MG63 (cell line): ENCODE measurements at places on chromosomes 5 and 9. TPM values are rescaled to one million over a fixed set of nuclear protein-coding genes. Genes with fewer than 3 reads are reported as not detected.

The LECT2 gene
- not detected in 2 replicates for total RNA-seq

The TAF1L gene
- not detected in 2 replicates for total RNA-seq

The OLFML2A gene
- 0.20 and 1.5 TPM in 2 replicates for total RNA-seq

The ST8SIA4 gene
- total RNA-seq, result not detected in 2 replicates

The SOHLH1 gene
- not detected in 2 replicates for total RNA-seq

The PLPP7 gene
- 8.1 and 16.3 TPM in 2 replicates for total RNA-seq

The SH3PXD2B gene
- total RNA-seq, result 4.4 and 15.2 TPM in 2 replicates

The SPINK6 gene
- total RNA-seq, result not detected in 2 replicates

The SPINK7 gene
- total RNA-seq, result not detected in 2 replicates

The ACSL6 gene
- 1.1 TPM in 1 of 2 replicates, not detected in the other for total RNA-seq

The TPRN gene
- 6.2 and 12.0 TPM in 2 replicates for total RNA-seq

DNA sequence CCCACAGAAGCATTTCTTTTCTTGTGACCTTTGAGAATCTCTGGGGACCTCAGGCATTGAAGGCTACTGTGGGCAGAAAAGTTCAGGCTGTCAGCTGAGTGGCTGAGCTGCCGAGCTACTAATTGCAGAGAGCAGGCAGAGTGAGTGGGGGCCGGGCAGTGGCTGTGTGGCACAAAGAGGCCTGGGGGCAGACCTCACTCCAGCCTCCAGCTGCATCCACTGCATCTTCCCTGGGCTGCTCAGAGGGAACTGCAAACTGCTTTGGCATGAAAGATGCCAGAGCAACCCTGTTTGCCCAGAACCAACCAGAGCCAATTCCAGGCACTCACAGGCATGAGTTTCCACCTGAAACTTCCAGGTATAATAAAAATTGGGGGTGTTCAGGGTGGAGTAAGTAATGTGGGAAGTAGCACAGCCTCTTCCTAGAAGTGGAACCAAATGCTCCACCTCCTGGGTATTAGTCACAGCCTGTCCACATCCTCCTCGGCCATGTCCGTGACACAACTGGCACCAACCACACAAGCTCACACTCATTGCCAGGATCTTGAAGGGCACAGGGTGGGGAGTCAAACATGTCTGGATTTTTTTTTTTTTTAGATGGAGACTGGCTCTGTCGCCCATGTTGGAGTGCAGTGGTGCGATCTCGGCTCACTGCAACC is 548.9 kb downstream of the BNC2 start:
- DNase-seq, result peak; percentile 99

GRCh38 chr5:38319491-38319890 is 61.1 kb downstream of the EGFLAM start:
- DNase-seq, result no peak

GRCh38 chr9:107971241-107971640 is 481.7 kb upstream of the KLF4 start:
- no peak for DNase-seq

DNA sequence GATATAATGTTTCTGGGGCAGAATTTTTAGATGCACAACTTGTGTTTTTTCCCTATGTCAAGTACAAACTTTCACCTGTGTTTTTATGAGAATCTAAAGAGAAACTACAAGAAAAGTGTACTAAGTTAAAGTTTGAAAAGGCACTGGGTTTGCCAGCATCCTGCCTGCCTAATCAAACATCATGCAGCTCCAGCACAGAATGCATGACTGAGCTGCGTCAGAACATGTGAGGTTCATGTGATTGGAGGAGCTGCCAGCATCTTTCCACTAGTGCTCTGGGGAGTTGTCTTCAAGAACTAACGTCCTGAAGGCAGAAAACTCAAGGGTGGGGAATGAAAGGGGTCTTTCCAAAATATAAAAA is 46.1 kb upstream of the RIC1 start:
- no peak for DNase-seq

GRCh38 chr9:98101868-98102273 is 17.2 kb downstream of the TRIM14 start:
- DNase-seq, result no peak

- no peak for DNase-seq
Observed at GRCh38 chr9:15374310-15374709, 48.4 kb upstream of the SNAPC3 start.

DNA sequence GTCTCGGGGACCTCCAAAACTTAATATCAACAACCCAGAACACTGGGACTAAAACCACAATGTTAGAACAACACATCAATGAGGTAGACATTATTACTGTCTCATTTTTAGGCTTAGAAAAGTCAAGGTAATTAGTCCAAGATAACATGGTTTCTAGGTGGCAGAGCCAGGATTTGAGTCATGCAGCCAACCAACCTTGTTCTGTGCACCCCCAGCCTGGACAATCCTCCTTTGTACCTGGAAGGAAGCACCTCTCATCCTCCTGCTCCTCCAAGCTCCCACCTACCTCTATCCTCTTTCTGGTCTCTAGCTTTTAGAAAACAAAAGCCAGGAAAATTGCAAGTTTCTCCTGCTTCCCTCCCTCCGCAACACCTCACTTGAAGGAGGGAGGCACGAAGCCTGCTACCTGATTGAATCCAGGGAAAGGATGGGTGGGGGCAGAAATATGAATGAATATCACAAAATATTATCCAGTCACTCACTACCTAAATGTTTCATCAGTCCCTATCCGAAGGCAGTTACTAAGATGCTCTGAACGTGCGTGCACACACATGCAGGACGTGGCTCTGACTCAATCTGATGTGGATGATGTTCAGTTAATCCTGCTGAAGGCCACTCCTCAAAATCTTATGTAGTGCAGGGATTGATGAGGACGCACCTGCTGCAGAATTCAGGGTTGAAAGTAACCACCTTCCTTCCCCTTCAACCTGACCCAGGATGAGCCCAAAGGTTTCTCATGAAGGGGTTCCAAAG is 26.3 kb upstream of the TTC1 start:
- no peak for DNase-seq

GRCh38 chr5:163534492-163535094 is 29.2 kb downstream of the MAT2B start:
- no peak for DNase-seq

- no peak for DNase-seq
Observed at GRCh38 chr9:8329561-8330283, 530.1 kb upstream of the DMAC1 start.

GRCh38 chr5:122515709-122516431 is 203.8 kb downstream of the SNCAIP start:
- peak; percentile 28 for DNase-seq

DNA sequence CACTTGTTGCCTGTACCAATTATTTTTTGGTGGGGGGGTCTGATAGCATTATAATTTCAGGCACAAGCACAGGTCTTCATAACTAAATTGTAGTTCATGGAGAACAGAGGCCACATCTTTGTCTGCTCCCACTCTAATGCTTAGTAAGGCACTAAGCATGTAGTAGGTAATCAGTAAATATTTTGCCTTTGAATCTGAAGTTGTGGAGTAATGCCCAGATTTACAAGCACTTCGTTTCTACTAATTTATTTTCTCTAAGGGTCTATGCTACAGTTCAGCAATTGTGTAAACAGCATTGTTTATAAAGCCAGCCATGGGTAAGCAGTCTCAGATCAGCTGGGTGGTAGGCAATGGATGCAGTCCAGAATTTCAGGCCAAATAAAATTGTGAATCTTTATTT is 78.6 kb downstream of the GRIA1 start:
- DNase-seq, result peak; percentile 53

- no peak for DNase-seq
Observed at GRCh38 chr5:109573766-109574165, 116.0 kb upstream of the MAN2A1 start.

- no peak for DNase-seq
Observed at GRCh38 chr9:129745200-129745599, 7.6 kb downstream of the PTGES start.

DNA sequence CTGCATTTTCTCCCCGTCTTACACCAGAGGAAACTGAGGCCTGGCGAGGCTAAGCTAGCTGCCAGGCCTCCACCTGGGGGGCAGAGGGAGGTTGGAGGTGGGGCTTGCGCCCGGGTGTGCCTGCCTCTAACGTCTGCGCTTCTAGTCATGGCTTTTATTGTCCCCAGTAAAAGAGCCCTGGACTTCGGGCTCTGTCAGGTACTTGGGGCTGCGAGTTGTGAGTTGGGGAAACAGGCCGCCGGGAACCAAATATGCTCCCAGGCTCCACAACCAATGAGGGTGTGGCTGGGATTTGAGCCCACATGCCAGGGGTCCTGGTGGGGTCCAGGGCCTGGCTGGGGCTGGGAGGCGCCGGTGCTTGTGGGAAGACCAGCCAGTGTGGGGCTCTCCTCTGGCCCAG is 57.4 kb upstream of the NOTCH1 start:
- DNase-seq, result no peak

DNA sequence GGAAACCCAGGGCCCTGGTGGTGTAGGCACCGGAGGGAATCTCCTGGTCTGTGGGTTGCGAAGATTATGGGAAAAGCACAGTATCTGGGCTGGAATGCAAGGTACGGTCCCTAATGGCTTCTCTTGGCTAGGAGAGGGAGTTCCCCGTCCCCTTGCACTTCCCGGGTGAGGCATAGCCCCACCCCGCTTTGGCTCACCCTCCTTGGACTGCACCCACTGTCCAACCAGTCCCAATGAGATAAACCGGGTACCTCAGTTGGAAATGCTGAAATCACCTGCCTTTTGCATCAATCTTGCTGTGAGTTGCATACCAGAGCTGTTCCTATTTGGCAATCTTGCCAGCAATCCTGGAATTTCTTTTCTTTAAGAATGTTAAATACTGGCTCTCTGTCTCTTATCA is 1429.1 kb downstream of the MAT2B start:
- no peak for DNase-seq

GRCh38 chr5:168813184-168813968 is 234.2 kb upstream of the PANK3 start:
- no peak for DNase-seq

GRCh38 chr9:79812099-79812498 is 240.3 kb downstream of the TLE4 start:
- peak; percentile 14 for DNase-seq

- DNase-seq, result no peak
Observed at GRCh38 chr9:102114557-102114956, 376.1 kb upstream of the GRIN3A start.

GRCh38 chr9:27836661-27837401 is 263.6 kb upstream of the C9orf72 start:
- no peak for DNase-seq

- DNase-seq, result no peak
Observed at GRCh38 chr5:10304932-10305331, 2.8 kb downstream of the CMBL start.

DNA sequence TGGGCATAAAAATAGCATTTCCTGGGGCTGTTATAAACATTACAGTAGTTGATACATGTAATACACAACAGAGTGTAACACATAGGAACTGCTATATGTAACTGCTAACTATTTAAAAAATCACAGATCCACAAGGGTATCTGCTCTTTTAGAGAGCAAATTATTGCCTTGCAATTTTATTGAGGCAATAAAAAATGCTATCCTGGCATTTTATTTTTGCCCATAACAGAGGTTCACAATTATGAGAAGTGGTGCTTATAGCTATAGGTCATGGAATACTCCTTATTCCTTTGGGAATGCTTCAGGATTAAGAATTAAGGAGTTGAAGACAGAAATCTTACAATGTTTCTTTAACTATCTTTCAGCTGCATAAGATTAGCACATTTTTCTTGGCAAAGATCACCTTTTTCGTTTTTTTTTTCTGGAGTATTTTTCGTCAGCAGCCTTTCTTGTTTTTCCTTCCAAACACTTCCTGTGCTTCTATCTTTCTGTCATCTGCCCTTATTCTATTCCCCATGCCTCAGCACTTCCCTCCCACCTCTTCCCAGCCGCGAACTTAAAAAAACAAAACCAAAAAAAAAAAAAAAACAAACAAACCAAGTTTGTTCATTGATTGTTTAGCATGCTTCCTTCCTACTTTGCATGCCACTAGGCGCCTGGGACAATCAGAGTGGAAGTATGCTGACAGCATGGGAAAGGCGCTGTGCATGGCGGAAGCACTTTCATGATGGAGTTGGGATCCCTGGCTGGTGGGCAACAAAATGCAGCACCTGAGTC is 264.2 kb downstream of the MAST4 start:
- no peak for DNase-seq

DNA sequence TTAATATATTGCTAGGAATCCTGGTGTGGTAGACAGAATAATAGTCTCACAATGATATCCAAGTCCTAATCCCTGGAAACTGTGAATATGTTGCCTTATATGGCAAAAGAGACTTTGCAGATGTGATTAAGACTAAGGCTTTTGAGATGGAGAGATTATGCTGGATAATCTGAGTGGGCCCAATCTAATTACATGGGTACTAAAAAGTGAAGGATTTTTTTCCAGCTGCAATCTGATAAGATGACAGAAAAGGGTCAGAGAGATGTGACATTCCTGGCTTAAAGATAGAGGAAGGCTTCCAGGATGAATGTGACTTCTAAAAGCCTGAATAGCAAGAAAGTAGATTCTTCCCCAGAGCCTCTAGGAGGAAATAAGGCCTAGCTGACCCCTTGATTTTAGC is 80.7 kb upstream of the MPDZ start:
- DNase-seq, result no peak

DNA sequence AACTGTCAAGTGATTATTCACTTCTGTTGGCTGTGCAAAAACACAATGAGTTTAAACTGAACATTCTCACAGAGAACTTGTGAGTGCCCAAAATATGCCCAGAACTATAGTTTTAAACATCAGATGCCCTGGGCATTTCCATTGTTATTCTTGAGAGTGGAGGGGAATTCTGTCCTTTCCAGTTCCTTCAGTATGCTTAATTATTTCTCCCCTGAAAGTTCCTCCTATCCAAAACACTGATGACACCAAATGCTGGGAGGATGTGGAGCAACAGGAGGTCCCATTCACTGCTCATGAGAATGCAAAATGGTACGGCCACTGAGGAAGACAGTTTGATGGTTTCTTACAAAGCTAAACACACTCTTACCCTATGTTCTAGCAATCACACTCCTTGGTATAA is 55.5 kb downstream of the ROR2 start:
- no peak for DNase-seq

DNA sequence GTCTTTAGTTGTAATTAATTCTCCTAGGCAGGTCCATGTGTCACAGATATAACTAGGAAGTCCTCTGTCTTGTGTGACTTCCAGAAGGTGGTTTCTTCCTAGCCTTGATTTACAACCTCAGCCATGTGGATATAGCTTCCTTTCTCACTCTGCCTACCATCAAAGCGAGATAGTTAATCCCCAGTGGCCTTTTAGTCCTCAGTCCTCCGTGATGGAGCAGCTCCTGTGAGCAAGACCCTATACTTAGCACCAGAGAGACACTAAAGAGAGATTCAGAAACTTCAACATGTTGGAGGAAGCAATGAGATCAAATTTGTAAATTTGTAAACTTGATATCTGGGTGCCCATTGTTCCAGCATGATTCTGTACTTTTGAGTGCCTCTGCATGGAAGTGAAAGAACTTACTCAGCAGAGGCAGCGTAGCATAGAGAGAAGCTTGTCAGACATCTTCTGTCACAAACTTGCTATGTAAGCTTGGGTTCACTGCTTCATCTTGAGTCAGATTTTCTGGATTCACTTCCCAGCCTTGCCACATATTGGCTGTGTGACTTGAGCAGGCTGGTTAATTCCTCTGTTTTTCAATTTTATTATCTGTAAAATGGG is 170.2 kb upstream of the NR3C1 start:
- no peak for DNase-seq

- peak; percentile 14 for DNase-seq
Observed at GRCh38 chr5:127962491-127962890, 121.1 kb upstream of the SLC12A2 start.

GRCh38 chr5:169592937-169593650 is 9.5 kb downstream of the SPDL1 start:
- DNase-seq, result peak; percentile 82

- no peak for DNase-seq
Observed at GRCh38 chr5:10232386-10232785, 17.3 kb downstream of the ATPSCKMT start.

GRCh38 chr5:6582507-6583048 is 50.3 kb downstream of the NSUN2 start:
- no peak for DNase-seq

GRCh38 chr9:135790356-135790755 is 88.4 kb downstream of the KCNT1 start:
- no peak for DNase-seq
